ENCODE measurements at places on chromosomes 13 and 19. TPM values are rescaled to one million over a fixed set of nuclear protein-coding genes. Genes with fewer than 3 reads are reported as not detected.

DNA sequence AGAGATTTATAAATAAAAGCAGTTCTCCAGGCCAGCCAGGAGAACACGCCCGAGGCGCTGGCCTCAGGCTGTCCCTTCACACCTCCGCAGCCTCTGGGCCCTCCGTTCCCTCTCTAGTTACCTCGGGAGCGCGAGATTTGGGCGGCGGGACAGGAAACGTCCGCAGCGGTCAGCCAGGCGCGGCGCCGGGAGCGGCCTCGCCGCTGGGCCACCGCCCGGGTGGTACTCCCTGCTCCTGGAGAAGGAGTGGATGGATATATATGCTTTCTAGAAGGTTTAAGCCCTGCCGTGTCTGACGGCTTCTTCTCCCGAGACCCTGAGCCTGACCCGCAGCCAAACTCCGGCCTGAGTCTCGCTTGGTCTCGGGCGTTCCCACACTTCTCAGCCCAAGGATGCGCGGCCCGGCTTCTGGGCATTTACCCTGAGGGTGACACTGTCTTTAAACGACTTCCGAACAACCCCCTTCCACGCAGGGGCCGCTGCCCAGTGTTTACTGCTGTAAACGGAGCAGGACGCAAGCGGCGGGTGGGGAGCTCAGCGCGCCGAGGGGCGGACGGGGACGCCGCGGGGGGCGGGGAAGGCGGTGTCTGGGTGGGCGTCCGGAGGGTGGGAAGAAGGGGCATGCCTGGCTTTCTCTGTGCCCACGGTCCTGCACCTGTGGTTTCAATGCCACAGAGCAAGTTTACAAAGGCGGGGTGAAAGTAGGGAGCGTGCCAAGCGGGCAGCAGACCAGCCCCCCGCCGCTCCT is 2.0 kb upstream of the ZIC2 start:
- DNase-seq = no peak

DNA sequence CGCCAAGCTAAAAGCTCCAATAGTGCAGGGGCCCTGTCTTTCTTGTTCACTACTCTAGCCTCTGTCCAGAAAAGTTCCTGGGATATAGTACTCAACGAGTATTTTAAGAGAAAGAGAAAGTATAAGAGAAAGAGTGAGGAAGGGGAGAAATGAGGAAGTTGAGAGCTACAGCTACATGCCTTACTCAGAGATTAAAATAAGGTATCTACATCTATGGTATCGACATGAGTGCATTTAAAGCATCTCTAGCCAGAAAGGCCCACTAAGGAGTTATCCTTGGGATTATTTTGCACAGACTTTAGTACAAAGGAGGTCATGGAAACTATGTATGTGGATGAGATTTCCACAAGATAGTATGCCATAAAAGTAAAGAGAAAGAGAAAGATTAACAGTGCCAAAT is 28.5 kb downstream of the MYCBP2 start:
- no peak for DNase-seq

GRCh38 chr13:102700088-102701031 is 5.5 kb upstream of the METTL21C start:
- DNase-seq = no peak

DNA sequence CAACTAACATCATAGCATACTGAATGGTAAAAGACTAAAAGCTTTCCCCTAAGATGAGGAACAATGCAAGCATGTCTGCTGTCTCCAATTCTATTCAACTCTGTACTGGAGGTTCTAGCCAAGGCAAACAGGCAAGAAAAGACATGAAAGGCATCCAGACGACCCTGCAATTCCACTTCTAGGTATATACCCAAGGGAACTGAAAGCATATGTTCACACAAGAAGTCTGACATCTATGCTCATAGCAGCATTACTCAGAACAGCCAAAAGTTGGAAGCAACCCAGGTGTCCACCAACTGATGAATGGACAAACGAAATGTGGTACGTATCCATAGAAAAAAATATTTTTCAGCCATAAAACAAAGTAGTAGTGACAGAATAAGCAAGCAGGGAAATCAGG is 39.1 kb downstream of the PEPD start:
- DNase-seq = no peak

Gene RXFP2
- not detected for total RNA-seq

Gene FGF21
- total RNA-seq = not detected

GRCh38 chr19:31231237-31231636 is 118.0 kb downstream of the TSHZ3 start:
- no peak for DNase-seq

DNA sequence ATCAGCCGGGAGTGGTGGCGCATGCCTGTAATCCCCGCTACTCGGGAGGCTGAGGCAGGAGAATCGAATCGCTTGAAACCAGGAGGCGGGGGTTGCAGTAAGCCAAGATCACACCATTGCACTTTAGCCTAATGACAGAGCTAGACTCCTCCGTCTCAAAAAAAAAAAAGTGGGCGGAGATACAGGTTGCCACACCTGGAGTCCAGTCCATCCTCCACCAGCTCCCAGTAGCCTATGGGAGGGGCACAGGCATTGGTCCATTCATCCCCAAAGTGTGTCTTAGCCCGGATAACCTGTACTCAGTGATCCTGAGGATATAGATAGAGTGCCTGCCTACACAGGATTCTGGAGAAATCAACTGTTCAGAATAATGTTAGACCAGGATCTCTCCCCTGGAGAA is 3.4 kb upstream of the DOT1L start:
- DNase-seq = no peak

Gene FLT1
- total RNA-seq = 30.3 TPM

DNA sequence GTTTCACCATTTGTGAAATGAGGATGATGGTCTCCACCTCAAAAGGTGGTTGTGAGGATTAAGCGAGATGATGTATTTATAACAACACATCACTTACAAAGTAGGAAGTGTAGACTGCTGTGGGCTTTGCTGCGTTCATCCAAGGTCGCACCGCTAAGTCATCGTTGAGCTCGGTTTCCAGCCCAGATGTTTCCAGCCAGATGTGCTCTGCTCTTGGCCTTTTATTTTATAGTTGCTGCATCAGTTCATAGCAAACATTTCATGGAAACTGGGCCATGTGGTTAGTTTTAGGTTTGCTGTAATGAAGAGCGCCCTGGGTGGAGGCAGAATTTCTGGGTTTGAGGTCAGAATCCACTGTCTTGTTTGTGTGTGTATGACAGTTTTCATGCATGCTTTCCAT is 76.5 kb upstream of the RNF113B start:
- no peak for DNase-seq

- no peak for DNase-seq
Measured at GRCh38 chr13:88074794-88075510, 403.8 kb downstream of the SLITRK5 start.

- DNase-seq = no peak
Measured at GRCh38 chr13:27020415-27020814, 151.2 kb downstream of the USP12 start.

Gene DAND5
- total RNA-seq = not detected

Gene LYL1
- total RNA-seq = 32.9 TPM

Gene THSD8
- 9.0 TPM for total RNA-seq

- no peak for DNase-seq
Measured at GRCh38 chr19:50553134-50553703, 15.0 kb downstream of the LRRC4B start.

DNA sequence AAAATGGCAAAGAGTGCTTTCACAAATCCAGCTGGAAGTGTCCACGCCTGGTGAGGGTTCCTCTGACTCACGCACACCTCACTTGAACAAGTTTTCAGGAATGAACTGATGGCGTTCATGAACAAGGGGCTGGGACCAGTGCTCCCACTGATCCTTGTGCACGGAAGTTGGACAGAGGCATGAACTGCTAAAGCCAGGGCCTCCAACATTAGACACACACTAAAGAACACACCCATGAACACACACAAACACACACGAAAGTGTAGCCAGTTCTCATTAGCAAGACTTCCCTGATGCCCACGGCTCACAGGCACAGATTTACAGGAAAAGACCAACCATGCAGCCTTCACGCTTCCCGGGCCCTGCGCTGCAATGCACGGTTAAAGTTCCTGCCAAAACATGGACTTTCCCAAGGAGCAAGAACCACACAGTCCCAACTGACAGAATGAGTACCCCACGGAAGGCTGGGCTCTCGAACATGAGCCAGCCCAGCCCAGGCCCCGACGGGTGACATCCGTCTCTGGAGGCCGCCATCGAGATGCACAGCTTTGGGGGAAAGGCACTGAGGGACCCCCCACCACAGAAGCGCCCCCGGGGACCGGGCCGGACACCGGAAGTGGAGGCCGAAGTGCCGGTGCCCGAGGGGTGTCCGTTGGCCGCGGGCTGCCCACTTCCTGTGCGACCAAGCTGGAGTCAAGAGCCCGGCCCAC is 808 bp downstream of the DNMT1 start:
- no peak for DNase-seq

DNA sequence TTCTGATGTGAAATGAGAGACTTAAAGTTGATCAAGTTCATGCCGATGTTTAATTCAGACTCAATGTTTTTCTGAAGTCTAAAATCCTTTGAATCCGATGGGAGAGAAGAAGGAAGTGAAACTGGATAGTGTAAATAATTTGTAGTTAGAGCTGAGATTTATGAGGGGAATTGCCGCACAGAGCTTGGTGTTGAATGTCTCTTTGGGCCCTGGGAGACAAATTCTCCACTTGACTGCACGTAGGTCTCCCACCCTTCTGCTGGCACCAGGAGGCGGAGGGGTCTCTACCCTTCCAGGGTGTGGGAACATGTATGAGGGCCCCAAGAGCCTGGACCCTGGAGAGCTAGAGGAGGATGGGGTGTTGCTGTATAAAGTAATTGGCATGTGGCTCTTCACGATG is 140.8 kb upstream of the SERP2 start:
- no peak for DNase-seq

DNA sequence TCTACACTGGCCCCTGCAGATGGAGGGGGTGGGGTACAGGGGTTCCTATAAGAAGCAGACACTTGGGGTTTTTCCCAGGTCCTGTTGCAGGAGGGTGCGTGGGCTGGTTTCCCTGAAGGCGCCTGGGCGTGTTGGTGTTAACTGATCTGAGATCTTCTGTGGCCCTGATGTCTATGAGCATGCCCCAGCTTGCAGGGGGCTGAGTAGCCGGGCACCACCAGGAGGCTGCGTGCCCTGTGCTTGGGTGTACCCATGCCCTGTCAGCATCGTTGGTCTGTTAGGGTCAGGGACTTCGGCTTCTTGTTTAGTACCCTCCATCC is 45.3 kb downstream of the CAPN12 start:
- no peak for DNase-seq

Gene TMC4
- 74.0 TPM for total RNA-seq

Gene SHISA2
- total RNA-seq = 12.0 TPM

Gene C19orf25
- total RNA-seq = 32.2 TPM

Gene TCF3
- total RNA-seq = 67.1 TPM

Gene MTUS2
- total RNA-seq = 0.26 TPM

GRCh38 chr13:98143157-98143553 is 261 bp downstream of the FARP1 start:
- no peak for DNase-seq

GRCh38 chr13:96415831-96416385 is 326.0 kb downstream of the HS6ST3 start:
- DNase-seq = no peak

Gene MYADM
- total RNA-seq = 197 TPM

GRCh38 chr13:111278258-111278657 is 42.2 kb upstream of the TEX29 start:
- no peak for DNase-seq

GRCh38 chr19:8192221-8192820 is 16.8 kb upstream of the CERS4 start:
- no peak for DNase-seq

- no peak for DNase-seq
Measured at GRCh38 chr13:33723365-33723764, 94.6 kb upstream of the RFC3 start.

DNA sequence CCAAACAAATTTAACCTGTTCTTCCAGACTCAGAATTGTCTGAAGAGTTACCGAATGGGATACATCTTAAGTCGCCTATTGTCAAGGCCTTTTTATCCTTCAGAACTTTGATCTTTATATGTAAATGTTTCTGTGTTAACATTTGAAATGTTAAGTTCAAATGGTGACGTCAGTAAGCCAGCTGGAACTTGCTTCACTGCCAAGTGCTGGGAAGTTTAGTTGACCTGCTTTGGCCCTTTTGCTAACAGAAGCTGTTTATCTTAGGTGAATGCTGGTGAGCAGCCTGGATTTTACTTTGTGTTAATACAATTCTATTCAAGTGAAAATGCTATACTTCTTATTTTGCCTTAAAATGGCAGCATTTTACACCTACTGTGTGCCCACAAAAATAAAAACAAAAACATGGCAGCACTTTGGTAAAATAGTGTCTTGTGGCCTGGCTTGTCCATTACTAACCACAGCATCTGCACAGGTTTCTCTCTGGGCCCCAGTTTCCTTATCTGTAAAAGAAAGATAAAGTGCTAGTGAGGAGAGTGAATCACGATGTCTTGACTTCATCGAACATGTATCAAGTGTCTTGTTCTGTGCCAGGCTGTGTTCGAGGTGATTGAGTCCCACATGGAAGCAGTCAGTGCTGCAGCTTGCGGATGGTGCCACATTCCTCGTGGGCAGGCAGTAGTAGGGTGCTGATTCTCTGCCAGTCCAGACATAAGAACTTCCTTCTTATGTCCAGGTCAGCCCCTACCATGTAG is 2.2 kb downstream of the NAXD start:
- DNase-seq = no peak

Gene SYDE1
- total RNA-seq = 22.9 TPM

DNA sequence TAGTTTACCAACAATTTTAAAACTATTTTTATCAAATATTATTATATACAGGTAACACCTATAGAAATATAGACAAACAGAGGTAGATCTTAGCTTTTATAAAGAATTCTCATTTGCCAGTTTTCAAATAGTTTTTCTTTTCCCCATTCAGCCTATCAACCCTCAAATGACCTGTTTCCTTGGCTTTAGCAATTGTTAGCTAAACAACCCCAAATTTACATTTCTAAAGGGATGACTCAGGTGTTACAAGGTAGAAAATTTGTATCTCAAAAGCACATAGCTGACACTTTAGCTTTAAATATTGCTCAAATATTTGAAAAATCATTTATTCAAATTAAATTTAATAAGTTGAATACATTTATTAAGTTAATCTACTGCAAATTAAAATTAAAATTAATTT is 1207.2 kb downstream of the SLITRK1 start:
- no peak for DNase-seq

DNA sequence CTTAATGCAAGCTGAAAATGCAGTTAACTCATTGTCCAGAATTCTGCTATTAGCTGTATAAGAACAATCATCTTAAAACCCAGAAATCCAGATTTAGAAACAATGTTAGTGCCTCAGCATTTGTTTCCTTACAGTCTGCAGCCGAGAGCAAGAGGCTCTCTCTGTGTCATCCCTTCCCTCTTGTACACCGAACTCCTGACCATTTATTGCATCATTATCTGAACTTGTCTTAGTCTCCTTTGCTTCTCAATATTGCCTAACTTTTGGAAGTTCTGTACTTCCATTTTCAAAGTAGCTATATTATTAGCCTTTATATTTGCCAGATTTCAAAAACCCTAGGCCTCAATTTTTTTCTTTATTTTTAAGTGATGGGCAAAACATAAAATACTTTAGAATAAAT is 27.1 kb downstream of the RNASEH2B start:
- no peak for DNase-seq

- DNase-seq = no peak
Measured at GRCh38 chr13:85367887-85368286, 431.3 kb downstream of the SLITRK6 start.

Data from left lung (tissue), 14 donors.